ENCODE measurements at places on chromosomes 1 and 21. TPM values are rescaled to one million over a fixed set of nuclear protein-coding genes. Genes with fewer than 3 reads are reported as not detected.

Gene PAX7
- not detected for total RNA-seq

Gene AMY2A
- total RNA-seq: not detected

Gene TRIM67
- not detected for total RNA-seq

Gene JAK1
- 125 TPM for total RNA-seq

Gene SIM2
- not detected for total RNA-seq

Gene GRIK3
- total RNA-seq: not detected

Gene ATP1A4
- not detected for total RNA-seq

Gene MPZ
- 2.9 TPM for total RNA-seq

Gene MEX3A
- total RNA-seq: 1.9 TPM

Gene MATN1
- not detected for total RNA-seq

Gene WDR26
- 86.4 TPM for total RNA-seq

Gene MX2
- 0.97 TPM for total RNA-seq

Gene TMEM35B
- 15.8 TPM for total RNA-seq

Gene RIPK4
- not detected for total RNA-seq

Gene NMNAT2
- total RNA-seq: 1.3 TPM

Gene SPATA21
- not detected for total RNA-seq

Gene C1orf116
- under 0.01 TPM for total RNA-seq

Gene PLCH2
- under 0.01 TPM for total RNA-seq

Gene SEMA4A
- total RNA-seq: 0.43 TPM

Gene PRDM16
- 1.7 TPM for total RNA-seq

Gene SYT11
- 27.4 TPM for total RNA-seq

Gene NTMT2
- total RNA-seq: not detected

Gene PHACTR4
- 11.6 TPM for total RNA-seq

Gene MRPL39
- 34.5 TPM for total RNA-seq

Gene CRYBG2
- total RNA-seq: not detected

Gene AGMAT
- 2.6 TPM for total RNA-seq

Gene TP73
- total RNA-seq: not detected

Gene BCL2L15
- total RNA-seq: 0.32 TPM

Gene RNPEP
- 77.0 TPM for total RNA-seq

Gene ZBTB37
- 7.3 TPM for total RNA-seq

Gene RYR2
- total RNA-seq: not detected

Gene DYNLT4
- not detected for total RNA-seq

Gene TBX15
- under 0.01 TPM for total RNA-seq

Gene EXTL1
- 6.0 TPM for total RNA-seq

Gene PLPPR5
- not detected for total RNA-seq

Gene GABRD
- total RNA-seq: not detected

Gene TDRD5
- not detected for total RNA-seq

Gene GBP4
- total RNA-seq: 14.2 TPM

Gene OPRD1
- not detected for total RNA-seq

Gene HES3
- not detected for total RNA-seq

Gene SHCBP1L
- total RNA-seq: under 0.01 TPM

Gene PHLDA3
- total RNA-seq: 65.1 TPM

Gene KDM1A
- total RNA-seq: 108 TPM

Gene ADGRL4
- total RNA-seq: 4.7 TPM

Gene HNRNPU
- 209 TPM for total RNA-seq

Gene MIXL1
- total RNA-seq: not detected

Gene IQGAP3
- 24.2 TPM for total RNA-seq

Gene LCE1D
- total RNA-seq: not detected

Gene TINAGL1
- 60.5 TPM for total RNA-seq

Gene CD53
- total RNA-seq: not detected

Gene CDC20
- total RNA-seq: 51.8 TPM

Gene EDN2
- not detected for total RNA-seq

Gene DNALI1
- 7.1 TPM for total RNA-seq

Data from fibroblast of villous mesenchyme (primary cell).